Cardiac muscle cell (in vitro differentiated cells and primary cell): ENCODE measurements at places on chromosomes 3 and 15. TPM values are rescaled to one million over a fixed set of nuclear protein-coding genes. Genes with fewer than 3 reads are reported as not detected.

TMEM207 gene
- total RNA-seq = not detected in 2 replicates

HTR3C gene
- total RNA-seq = not detected in 2 replicates

PLOD2 gene
- total RNA-seq = 82.1 and 84.5 TPM in 2 replicates

SLC12A1 gene
- 0.04 TPM in 1 of 2 replicates, not detected in the other for total RNA-seq

SPSB4 gene
- 66.4 and 82.2 TPM in 2 replicates for total RNA-seq

NT5DC2 gene
- total RNA-seq = 214 and 233 TPM in 2 replicates

RASGRF1 gene
- 0.06 TPM in 1 of 2 replicates, not detected in the other for total RNA-seq

VGLL3 gene
- 0.04 and 0.06 TPM in 2 replicates for total RNA-seq

FMN1 gene
- 1.8 and 3.3 TPM in 2 replicates for total RNA-seq

NPAP1 gene
- 0.21 and 0.28 TPM in 2 replicates for total RNA-seq

STAB1 gene
- total RNA-seq = 0.81 and 2.2 TPM in 2 replicates

TNFAIP8L3 gene
- not detected in 2 replicates for total RNA-seq

TBC1D2B gene
- 8.8 and 16.5 TPM in 2 replicates for total RNA-seq

WDR76 gene
- 7.9 and 8.2 TPM in 2 replicates for total RNA-seq

TYRO3 gene
- 13.2 and 17.2 TPM in 2 replicates for total RNA-seq

AVEN gene
- total RNA-seq = 10.7 and 13.0 TPM in 2 replicates

PARP9 gene
- 0.25 and 0.42 TPM in 2 replicates for total RNA-seq

EIF2B5 gene
- 38.2 and 82.1 TPM in 2 replicates for total RNA-seq

ARF4 gene
- total RNA-seq = 70.7 and 86.2 TPM in 2 replicates

CRBN gene
- 47.3 and 63.0 TPM in 2 replicates for total RNA-seq

MYO5A gene
- total RNA-seq = 15.2 and 27.7 TPM in 2 replicates

MUC4 gene
- not detected in 2 replicates for total RNA-seq

RHOV gene
- total RNA-seq = 0.35 and 1.2 TPM in 2 replicates

MYL3 gene
- 2,390 and 3,091 TPM in 2 replicates for total RNA-seq

CSNK1G1 gene
- 13.7 and 18.0 TPM in 2 replicates for total RNA-seq

LRRC31 gene
- not detected in 2 replicates for total RNA-seq

MASP1 gene
- total RNA-seq = 397 and 507 TPM in 2 replicates

PGBD4 gene
- total RNA-seq = 1.7 TPM in 2 replicates

IGSF10 gene
- 0.18 and 0.33 TPM in 2 replicates for total RNA-seq

IMPG2 gene
- 0.33 and 0.49 TPM in 2 replicates for total RNA-seq

NTRK3 gene
- total RNA-seq = 4.4 and 6.2 TPM in 2 replicates

C2CD4B gene
- 0.15 TPM in 1 of 2 replicates, not detected in the other for total RNA-seq
